KBM-7 (cell line): ENCODE measurements at places on chromosomes 4 and X.

GRCh38 chrX:86322913-86323312, 174.7 kb downstream of the DACH2 start:
- peak; percentile 0 for DNase-seq

DNA sequence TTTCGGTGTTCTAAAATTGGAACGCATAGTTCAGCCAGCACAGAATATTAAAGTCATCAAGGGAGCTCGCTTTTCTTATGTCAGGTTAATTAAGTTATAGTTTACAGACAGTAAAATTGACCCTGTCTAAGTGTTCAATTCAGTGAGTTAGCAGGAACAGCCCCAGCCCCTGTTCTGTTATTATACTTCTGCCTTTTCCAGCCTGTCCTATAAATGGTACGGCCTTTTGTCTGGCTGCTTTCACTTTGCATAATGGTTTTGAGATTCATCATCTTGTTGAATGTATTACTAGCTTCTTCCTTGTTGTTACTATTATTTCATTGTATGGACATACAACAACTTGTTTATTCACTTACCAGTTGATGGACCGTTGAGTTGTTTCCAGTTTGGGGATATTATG, 9.5 kb downstream of the CXCL13 start:
- no peak for DNase-seq

DNA sequence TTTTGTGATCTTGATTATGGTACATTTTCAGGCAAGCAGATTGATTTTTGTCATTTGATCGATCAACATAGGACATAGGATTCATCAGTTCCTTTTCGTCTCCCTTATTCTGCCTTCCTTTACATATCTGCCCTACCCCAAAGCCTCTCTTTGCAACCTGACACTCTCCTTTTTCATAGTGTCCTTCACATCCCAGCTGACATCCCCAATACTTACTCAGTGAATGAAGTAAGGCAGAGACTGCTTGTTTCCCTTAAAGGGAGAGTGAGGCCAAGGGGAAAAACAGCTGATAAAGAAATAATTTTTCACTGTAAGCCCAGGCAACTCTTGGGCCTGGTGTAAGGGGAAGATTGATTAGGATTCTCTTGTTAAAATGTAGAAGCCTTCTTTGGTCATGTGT, 69.8 kb downstream of the GBA3 start:
- no peak for DNase-seq

GRCh38 chr4:77595364-77595973, 10.2 kb upstream of the CXCL13 start:
- DNase-seq, result no peak

DNA sequence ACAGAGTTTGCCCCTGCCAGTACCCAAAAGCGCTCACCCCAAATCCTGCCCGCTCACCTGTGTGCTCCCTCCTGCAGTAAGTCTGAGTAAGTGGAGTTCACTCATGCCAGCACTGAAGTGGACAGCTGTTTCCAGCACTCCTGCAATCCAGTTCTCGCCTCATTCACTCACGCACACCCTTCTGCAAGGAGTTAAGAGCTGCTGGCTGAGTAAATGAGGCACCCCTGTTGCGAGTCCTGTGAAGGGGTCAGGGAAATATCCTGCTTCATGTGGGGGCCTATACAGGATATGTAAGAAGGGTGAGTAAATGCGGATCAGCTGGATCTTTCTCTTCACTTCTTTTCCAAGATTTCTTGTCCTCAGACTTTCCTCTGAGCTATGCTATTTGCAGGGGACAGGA, 23.5 kb downstream of the CXCL8 start:
- DNase-seq, result no peak

DNA sequence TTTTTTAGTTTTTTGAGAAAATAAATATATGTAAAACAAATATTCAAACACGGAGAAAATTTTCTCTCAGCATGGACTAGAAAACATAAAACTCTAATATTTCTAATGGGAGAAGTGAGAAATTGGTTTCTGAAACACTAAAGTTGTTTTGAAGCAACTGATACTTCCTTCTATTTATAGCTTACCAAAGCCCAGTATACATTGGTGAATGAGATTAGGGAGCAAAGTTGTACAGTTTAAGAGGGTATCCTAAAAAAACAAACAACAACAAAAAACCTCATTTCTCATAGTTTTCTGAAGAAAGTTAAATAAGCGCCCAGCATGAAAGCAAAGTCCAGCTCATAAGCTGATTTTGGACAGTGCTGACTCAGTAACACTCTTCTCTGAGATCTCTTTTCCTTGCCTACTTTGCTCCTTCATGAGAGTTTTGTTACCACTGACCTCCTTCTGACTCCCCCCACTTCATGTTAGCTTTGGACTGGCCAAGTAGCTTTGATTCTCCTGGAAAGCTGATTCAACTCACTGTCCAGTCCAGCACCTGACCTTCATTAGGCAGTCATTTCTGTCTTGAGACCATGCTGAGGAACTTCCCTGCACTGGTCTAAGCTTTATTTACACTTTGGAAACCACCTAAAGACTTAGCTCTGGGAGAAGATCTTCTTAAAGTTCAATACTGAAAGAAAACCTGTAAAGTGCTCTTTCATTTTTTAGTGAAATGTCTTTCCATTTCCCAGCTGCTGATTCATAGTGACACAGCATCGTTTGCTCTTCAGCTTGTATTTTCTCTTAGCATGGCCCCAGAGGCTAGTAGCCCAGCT, 21.8 kb upstream of the P2RY10 start:
- no peak for DNase-seq

DNA sequence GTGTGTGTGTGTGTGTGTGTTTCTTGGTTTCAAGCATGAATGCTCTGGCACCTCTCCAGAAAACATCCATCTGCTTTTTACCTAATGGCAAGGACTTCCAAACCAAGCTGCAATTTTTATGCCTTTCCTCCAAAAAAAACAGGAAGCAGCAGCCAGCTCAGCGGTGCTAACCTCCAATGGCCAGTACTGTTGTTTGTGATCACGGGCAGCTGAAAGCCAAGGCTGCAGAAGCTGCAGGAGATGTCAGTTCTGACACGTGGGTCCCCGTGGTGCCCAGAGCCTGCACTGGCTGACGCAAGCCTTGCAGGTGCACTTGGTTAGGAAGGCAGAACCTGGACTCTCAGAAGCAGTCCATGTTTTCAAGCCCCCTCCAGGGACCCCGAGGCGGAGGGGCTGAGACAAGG, 313.6 kb upstream of the DDX53 start:
- DNase-seq, result peak; percentile 71

DNA sequence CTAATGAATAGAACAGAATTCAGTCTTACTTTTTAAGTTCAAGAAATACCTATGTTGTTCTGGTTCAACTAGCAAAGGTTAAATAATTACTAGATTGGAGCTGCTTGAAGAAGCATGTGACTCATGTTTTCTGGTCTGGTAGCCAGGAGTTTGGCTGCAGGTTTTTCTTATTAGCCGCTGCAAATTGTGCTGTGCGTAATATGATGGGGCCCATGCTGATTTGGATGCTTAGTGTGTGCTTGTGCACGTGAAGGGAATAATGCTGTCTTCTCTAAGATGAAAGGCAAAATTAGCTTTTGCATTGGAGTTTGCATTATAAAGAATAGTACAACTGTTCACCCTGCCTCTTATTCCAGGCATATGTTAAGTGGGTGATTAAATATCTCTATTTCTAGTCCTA, 219.6 kb downstream of the SNCA start:
- no peak for DNase-seq

DNA sequence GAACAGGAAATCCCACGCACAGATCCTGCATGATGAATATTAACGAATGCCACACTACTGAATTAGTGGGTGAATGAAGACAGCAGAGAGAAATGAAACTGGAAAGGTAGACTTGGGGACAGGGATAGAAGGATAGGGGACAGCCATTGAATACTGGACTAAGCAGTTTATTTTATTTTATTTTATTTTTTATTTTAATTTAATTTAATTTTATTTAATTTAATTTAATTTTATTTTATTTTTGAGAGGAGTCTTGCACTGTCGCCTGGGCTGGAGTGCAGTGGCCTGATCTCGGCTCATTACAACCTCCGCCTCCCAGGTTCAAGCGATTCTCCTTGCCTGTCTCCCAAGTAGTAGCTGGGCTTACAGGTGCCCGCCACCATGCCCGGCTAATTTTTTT, 385.2 kb downstream of the GPAT3 start:
- DNase-seq, result no peak

DNA sequence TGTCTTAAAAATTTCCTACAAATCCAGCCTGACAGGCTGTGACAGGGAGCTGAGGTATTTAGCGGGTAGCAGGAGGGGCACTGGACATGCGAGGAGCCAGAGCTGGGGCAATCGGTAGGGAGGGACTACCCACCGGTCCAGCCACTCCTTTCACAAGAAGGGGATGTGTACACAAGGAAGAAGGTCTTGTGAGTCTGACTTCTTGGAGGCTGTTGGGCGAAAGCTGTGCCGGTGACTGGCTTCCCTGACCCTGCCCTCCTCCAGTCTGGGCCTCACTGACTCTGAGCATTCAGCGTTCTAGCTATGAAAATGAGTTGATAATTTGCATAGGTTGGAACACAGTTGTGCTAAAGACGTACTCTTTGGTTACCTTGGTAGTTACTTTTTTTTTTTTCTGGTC, 12.7 kb upstream of the CXCL8 start:
- no peak for DNase-seq

DNA sequence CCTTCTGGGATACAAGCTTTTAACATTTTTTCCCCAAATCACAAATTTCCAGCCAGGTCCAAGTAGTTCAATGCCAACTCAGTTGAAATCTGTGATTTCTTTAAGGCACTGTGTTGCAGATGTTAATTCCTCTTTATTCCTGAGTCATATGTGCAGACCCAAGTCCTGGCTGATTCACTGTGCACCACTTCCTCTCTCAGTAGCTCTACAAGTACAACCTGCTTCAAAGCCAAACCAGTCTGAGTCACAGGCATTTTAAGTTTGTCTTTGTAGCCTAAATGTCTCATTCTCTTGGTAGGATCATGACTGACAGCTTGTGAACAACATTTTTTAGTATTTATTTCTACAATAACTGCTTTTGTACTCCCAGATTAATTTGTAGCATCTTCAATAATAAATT, 165.6 kb upstream of the S100G start:
- peak; percentile 37 for DNase-seq

DNA sequence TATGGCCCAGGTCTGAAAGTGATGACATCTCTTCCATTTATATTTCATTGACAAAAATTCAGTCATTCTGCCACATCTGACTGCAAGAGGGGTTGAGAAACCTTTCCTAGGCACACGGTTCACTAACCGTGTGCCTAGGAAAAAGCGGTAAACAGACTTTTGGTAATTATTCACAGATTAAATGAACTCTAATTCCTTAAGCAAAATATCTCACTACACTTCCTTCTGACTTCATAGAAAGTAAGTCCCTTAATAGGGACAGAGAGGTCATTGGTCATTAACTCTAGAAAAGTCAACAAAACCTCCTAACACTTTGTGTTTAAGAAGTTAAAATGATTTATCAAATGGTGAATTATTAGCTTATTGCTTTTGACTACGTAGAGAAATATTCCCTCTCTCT, 205.1 kb downstream of the PDHA2 start:
- no peak for DNase-seq

- no peak for DNase-seq
These were observed 124.9 kb downstream of the CBLL2 start for GRCh38 chrX:22397566-22397965.

- DNase-seq, result no peak
These were observed 4.7 kb downstream of the STOX2 start for GRCh38 chr4:183909801-183910200.

DNA sequence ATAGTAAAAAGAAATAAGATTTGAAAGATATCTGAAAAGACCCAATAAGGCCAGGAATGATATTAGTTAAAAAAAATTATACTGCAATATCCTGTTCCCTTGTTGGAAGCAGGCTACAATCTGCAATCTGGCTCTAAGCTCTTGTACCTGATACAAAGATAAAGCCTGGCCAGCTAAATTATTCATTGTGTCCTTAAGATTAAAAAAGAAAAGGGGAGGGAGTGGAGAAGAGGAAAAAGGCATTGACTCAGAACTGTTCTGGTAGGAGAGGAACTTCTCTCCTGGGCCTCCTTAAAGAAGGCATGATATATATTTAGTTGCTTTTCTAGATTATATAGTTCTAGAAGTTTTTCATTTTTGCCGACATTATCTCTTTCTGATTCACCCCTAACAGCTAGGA, 46.7 kb downstream of the IRF2 start:
- DNase-seq, result no peak

DNA sequence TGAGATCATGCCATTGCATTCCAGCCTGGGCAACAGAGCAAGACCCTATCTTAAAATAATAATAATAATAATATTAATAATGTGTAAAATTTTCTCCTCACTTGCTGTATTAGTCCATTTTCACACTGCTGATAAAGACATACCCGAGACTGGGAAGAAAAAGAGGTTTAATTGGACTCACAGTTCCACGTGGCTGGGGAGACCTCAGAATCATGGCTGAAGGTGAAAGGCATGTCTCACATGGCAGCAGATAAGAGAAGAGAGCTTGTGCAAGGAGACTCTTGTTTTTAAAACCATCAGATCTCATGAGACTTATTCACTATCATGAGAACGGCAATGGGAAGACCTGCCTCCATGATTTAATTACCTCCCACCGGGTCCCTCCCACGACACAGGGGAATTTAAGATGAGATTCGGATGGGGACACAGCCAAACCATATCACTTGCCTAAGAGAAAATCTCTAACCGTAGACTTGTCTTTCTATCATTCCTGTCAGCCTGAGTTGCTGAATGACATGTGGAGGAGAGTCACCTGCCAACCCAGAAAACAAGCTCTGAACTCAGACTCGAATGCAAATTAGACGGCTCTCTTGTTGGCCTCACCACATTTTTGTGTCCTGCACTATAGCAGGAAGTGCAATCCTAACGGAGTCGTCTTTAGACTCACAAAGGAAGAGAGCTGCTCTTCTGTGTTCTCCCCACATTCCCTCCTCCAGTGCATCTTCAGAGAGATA, 51.9 kb upstream of the DCTD start:
- no peak for DNase-seq
